ENCODE measurements at places on chromosomes 3 and 15.
A peak's percentile ranks its signal among the peaks of the same experiment; 100 is the strongest.

DNA sequence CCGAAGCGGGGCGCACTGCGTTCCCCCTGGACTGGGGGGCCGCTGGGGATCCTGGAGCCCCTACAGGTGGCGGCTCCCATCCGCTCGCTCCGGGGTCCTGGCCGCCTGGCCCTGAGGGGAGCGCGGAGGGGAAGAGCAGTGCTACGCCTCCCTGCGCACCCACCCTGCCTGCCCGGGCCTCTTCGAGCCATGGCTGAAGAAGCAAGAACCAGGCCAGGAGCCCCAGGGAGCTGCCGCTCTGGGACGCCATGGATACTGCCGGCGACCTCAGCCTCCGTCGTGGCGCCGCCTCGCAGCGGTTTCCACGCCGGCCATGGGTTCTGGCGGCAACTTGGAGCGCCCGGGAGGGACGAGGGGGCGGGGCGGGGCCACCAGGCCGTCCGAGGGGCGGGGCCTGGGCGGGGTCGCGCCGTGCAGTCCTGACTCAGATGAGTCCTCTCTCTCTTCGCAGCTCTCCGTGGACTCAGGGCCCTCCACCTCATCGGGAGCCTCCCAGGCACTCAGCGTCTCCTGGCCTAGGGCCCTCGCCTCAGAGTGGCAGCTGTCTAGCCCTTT lies 50.9 kb downstream of the MYL3 start:
- peak; percentile 58 for DNase-seq

DNA sequence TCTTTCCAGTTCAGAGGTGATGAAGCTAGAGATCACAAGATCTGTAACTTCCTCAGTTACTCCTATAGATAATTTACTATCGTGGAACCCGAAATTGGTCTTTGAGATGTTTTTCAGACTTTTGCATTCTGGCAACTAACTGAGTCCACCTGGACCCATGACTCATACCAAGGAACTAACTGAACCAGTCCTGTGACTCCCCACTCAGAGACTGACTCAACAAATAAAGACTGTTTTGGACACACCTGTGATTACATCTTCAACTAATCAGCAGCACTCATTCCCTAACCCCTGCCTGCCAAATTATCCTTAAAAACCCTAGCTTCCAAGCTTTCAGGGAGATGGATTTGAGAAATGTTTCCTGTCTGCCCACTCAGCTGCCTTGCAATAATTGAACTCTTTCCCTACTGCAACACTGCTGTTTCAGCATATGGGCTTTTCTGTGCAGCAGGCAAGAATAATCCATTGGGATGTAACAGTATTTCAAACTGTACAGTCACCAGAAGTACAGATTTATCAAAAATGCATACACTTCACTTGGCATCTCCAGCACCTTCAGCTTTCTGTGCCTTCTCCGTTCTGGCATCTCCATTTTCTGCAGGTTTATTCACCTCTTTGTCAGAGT lies 57.7 kb downstream of the GATM start:
- no peak for DNase-seq

DNA sequence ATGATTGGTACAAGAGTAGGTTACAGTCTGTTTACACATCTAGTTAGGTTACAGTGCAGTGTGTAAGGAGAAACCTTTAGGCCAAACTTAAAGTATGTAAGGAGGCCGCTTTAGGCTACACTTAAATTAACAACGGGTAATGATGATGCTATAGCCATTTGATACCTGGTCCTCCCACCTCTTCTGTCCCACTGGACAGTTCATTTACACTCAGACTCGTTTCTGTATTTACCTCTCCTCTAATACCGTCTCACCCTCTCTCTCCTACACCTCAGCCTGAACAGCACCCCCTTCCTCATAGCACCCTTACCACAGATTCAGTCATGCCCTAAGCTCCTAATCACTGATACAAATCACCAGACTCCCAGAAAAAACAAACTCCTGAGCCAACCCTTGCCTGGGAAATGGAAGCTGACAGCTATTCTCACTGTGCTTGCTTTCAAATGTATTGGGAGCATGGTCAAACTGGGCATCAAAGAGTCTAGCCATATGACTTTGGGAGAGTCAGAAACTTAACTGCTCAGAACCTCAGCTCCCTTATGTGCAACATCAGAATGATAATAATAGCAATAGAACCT lies 241.3 kb upstream of the SETMAR start:
- no peak for DNase-seq

GRCh38 chr15:81280696-81281455 lies 43.1 kb downstream of the STARD5 start:
- peak; percentile 50 for DNase-seq

GRCh38 chr3:197339841-197340520 lies 41.6 kb upstream of the DLG1 start:
- DNase-seq, result peak; percentile 95

GRCh38 chr15:75234191-75234810 lies 23.8 kb upstream of the GOLGA6C start:
- DNase-seq, result no peak

GRCh38 chr15:41578736-41579383 lies 19.8 kb downstream of the TYRO3 start:
- DNase-seq, result no peak

DNA sequence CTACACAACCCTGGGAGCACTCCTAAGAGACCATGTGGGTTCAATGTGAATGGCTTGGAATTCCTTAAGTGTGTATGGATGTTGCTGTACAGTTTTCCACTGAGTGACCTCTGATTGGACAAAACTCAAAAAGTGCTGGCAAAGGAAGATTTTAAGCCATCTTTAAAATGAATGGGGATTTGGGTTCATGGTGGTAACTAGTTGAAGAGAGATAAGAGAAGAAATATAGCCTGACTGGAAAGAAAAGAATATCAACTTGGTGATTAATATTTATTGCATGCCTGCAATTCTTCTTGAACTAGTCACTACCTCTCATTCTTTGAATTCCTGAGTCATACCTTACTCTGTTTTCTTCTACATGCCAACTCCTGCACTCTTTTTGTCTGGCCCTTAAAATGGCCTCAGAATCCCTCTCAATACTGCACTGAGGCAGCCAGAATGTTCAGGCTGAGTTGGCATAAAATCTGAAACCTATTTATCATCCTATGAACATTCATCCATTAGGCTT lies 124.7 kb downstream of the RPL22L1 start:
- peak; percentile 94 for DNase-seq

- DNase-seq, result no peak
Measured at GRCh38 chr15:64507845-64508244, 47.5 kb downstream of the ZNF609 start.

DNA sequence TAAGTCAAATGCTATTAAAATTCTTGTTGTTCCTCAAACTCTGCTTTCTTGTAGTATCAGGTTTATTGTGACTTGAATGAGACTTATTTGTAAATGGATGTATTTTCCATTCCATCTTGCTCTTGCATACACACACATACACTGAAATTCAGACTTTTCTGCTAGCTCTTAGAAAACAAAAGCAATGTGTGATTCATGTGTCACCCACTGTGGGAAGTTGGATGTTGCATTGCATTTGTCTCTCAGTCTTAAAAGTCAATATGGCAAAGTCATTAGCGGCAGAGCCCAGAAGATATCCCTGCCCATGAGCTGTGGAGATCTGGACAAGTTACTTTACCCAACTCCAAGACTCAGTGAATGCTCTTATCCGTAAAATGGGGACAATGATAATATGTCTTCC lies 357.2 kb upstream of the TPRG1 start:
- DNase-seq, result no peak

DNA sequence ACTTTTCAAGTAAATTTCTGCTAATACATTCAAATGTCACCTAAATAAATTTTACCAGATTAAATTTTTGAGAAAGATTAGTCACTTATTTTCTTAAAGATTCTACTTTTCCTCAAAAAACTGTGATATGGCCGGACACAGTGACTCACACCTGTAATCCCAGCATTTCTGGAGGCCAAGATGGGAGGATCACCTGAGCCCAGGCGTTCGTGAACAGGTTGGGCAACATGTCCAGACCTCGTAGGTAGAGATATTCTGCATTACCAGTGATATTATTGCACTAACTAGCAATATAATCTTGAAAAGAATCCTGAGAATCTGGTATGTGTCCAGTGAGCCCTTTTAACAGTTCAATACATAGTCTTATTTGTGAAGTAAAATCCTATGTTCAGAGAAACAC lies 61.7 kb downstream of the CBLB start:
- DNase-seq, result no peak

DNA sequence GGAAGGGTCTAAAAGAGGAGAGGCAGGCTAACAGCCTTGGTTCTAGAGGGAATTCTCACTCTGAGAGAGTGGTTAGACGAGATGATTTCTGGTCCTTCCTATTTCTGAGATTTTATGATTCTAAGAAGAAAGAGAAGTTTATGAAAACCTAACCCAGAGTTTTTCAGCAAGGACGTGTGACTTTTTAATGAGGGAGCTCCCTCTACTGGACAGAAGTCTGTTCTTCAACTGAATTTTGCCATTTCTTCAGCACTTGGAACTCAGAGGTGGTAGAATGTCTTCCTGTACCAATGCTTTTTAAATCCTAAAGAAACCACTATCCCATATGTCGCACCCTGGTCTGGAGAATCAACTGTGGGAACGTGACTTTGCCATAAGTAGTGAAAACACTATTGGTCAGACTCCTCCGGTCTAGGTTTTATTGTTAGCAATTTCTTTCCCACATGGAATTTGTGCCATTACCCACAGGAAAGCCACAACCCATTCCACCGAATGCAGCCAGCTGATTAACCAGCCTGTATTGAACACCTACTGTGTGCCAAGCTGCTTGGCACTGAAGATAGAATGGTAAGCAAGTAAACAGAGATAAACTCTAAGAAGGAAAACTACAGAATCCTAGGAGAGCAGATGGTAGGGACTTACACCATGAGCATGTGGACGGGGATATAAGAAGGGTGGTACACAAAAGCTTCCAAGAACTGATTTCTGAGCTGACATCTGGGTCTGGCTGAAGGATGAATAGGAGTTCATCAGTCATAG lies 199.5 kb upstream of the LMCD1 start:
- peak; percentile 65 for DNase-seq
